Cerebellum (tissue), 4 donors: ENCODE measurements at places on chromosomes 12 and 14.
A peak's percentile ranks its signal among the peaks of the same experiment; 100 is the strongest.

GRCh38 chr14:99668307-99669295 lies 15.5 kb upstream of the CYP46A1 start:
- DNase-seq = no peak

DNA sequence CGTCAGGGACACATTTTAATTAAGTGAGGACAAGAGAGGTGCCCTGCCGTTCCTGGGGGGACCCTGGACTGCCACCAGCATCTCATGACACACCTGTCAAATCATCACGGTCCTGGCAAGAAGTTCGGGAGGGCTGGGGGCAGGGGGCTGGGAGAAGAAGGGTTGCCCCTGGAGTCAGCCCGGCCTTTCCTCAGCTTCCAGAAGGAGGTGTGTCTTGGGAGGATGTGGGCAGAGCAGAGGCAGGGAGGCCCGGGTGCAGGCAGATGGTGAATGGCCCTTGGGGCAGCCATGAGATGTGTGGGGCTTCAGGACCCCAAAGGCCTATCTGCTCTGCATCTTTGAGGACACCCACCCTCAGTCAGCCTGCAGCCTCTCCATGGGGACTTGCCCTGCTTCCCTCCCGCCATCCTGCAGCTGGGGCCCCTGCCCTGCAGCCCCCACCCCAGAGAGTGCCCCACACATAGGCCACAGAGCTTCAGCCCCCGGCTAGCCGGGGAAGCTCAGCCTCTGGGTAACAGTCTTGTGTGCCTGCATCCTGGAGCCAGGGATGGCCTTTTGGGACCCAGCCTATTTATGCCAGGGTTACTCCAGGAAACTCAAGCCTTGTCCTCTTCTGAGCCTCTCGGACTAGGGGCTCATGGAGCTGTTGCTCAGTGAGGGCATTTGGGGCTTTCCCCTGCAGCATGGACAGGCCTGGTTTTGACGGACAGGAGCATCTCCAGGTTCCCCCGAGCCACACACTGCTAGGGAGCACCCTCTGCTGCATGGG lies 178.5 kb downstream of the KIF26A start:
- DNase-seq = no peak

DNA sequence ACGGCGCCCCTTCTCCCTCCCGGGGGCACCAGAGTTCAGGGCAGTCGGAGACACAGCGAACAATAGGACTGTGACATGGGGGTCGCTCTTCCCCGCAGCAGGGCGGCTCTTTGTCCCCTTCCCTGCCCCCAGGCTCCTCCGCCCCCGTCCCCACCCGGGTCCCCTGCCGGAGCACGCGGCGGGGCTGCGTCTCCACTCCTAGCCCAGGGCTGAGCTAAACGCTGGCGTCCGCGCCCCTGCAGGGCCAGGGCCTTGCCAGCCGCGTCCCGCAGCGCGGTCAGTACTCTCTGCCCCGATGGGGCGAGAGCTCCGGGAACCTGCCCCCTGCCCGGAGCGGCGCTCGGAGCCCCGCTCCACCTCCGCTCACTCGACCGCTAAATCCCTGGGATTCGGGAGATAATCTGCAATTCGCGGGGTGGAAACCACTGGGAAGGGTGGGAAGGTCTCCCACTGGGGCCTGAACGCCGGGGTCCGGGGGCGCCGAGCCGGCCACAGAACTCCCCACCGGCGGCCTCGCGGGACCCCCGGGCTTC lies 825 bp upstream of the CCDC85C start:
- no peak for DNase-seq

GRCh38 chr14:99234961-99235571 lies 36.9 kb downstream of the BCL11B start:
- no peak for DNase-seq

GRCh38 chr12:40117818-40118217 lies 11.9 kb upstream of the SLC2A13 start:
- no peak for DNase-seq

GRCh38 chr14:61477712-61478462 lies 156.5 kb downstream of the PRKCH start:
- DNase-seq = peak; percentile 51

DNA sequence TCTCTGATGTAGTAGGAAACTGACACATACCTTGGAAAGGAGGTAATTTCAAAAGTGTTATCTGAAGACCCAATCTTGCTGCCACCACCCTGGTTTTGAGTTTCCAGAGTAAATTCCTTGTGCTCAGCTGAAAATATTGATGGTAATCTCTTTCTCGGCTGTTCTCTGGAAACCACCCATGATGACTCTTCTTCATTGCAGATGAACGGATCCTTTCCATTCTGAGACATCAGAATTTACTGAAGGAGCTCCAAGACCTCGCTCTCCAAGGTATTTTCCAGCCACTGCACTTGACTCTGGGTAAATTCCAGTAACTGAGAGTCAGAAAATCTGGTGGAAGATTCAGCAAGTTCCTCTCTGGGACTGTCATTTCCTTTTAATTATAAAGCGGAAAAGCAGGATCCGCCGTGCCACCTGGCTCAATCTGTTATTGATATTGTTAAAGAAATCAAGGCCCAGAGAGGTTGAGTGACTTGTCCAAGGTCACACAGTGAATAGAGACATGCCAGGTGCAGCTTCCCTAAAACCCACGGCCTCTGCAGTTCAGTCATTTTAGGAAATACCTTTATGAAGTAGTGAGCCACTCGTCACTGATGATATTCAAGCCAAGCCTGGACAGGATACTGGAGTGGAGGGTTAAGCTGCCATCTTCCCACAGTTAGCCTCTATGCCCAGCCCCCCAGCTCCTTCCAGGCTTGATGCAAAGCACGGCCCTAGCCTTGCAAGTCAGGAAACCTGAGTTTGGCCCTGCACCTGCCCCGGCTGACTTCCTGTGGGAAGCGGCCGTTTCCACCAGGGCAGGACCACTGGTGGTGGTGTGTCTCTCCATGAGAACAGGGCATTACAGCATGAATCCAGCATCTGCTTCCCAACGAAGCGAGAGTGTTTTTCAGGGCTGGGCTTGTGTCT lies 4.7 kb downstream of the CHGA start:
- no peak for DNase-seq

GRCh38 chr14:54172114-54172513 lies 215.5 kb upstream of the BMP4 start:
- no peak for DNase-seq

DNA sequence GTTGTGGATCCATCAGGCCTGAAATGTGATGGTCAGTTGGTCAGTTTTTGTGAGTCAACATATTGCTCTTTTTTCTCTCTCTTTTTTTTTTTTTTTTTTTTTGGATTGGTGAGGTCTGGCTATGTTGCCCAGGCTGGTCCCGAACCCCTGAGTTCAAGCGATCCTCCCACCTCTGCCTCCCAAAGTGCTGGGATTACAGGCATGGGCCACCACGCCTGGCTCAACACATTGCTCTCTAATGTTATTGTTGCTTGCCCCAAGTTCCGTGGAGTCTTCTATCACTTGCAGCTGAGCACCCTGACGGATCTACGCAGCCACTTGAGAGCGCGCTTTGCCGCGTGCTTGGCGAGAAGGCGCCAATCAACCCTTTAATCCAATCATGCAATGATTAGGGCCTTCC lies 69.5 kb upstream of the DIO3 start:
- no peak for DNase-seq

DNA sequence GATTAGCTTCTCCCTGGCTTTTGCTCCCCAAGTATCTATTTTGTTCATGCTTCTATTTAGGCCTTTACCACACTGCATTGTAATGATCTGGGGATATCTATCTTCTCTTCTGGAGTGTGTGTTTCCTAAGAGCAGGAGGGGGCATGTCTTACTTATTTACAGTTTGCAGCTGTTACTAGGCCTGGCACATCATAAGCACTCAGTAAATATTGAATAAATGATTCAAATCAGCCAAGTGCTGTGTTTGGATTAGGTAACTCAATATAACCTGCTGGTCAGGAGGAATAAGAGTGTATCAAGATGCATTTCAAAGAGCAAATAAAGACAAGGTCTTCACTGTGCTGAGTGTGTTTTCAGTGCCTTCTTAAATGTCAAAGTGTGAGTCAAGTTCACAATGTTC lies 186.1 kb downstream of the FOXG1 start:
- no peak for DNase-seq

DNA sequence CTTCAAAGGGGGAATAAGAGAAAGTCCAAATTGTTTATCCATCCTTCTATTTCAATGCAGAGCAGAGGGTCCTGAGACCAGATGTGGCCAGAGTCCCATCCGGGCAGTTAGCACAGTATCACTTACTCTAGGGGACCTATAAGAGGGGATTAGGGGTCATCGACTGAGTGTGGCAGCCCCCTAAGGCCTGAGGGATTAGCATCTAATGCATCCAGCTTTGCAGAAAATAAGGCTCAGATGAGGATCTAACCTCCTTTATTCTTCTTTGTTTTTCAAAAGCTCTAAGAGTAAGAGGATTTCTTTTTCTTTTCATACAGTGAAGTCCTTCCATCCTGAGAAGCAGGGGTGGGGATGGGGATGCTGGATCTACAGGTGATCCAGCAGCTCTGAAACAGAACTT lies 43.5 kb downstream of the NEUROD4 start:
- no peak for DNase-seq

- no peak for DNase-seq
Observed at GRCh38 chr14:98415766-98416165, 856.2 kb downstream of the BCL11B start.

DNA sequence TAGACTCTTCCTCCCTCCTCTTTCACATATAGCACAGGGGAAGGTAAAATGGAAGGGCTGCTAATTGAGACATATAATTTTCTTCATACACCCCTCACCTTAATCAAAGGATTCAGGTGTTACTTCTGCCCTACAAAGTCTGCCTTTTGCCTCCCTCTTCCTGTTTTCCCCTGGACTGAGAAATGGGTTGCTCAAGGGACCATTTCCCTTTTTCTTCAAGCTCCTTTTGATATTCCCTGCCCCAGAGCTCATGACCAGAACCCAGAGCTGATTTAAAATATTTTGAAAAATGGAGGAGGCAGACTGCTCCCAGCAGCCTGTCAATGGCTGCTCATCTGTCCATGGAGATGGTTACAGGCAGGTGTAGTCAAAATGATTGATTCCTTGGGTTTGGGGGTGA lies 6.3 kb upstream of the PIP4K2C start:
- DNase-seq = no peak

GRCh38 chr14:104138098-104138717 lies at the start of gene KIF26A:
Gene KIF26A, plus strand, starts transcription at chr14:104138587. Its CDS starts 136 bp downstream, at chr14:104138723.
- DNase-seq = no peak

DNA sequence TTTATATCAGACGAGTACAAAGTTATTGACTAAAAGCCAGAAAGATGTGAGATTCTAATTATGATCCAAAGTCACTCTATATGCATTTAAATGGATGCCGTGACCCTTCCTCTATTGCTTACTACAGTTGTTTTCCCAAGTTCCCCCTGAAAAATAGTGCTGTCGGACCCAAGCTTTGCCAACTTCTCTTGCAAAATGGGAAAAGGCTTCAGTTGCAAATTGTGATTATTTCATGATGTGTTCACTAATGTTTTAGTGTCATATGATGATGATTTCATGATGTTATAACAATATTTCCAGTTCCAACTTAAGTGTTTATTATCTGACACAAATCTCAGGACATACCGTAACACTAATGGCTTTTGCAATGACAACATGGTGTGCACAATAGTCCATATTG lies 534.6 kb upstream of the ATP2B1 start:
- DNase-seq = no peak

- no peak for DNase-seq
Observed at GRCh38 chr14:92649934-92650545, 98.4 kb downstream of the LGMN start.

GRCh38 chr12:76810671-76811419 lies 46.9 kb downstream of the ZDHHC17 start:
- no peak for DNase-seq

DNA sequence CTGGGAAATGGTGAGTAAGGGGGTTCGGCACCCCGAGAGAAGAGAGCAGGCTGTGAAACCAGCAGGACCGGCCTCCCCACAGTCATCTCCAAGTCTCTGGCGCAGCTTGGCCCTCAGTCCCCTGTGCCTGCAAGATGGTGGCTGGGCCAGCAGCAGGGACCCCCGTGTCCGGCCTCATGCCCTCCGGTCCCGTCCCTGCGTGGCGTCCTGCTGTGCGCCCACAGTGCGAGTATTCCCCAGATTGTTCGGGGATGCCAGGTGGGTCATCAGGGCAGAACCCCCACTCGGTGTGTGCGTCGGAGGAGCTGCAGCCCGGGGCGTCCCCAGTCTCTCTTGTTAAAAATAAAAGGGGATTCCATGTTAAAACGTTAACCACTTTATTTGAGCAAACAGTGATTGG lies 216.9 kb upstream of the ALG10B start:
- DNase-seq = no peak

DNA sequence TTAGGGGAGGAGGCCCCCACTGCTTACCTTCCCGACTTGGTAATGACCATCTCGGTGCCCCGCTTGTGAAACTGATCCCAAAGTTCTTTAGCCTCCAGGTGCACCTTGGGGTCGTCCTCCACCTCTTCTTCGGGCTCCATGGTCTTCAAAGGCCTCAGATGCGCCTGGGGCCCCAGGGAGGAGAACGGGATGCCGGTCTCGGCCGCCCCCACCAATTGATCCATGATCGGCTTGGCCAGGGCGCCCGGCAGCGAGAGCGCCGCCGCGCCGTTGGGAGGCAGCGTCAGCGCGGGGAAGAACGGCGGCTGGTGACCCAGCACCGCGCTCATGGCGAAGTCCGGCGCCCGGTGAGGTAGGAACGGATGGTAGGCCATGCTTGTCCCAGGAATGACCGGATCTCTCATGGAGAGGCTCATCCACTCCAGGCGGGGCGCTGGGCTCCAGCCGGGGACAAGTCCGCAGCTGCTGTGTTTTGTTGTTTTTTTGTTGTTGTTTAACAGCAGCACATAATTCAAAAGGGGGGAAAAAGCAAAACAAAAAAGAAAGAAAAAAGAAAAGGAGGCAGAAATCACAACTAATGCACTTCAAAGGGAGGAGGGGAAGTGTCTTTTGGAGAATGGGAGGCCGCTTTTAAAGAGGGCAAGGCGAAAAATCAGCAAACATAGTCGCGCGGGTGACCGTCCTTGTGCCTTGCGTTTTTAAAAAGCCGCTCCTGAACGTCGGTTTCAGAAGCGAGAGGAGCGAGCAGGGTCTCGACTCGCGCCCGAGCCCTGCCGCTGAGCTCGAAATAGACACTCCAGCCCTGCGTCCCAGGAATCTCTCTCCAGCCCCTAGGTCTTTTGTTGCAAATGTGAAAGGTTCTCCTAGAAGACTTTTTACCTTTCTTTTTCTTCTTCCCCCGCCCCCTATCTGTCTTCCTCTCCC lies 928 bp downstream of the TBX3 start:
- no peak for DNase-seq

DNA sequence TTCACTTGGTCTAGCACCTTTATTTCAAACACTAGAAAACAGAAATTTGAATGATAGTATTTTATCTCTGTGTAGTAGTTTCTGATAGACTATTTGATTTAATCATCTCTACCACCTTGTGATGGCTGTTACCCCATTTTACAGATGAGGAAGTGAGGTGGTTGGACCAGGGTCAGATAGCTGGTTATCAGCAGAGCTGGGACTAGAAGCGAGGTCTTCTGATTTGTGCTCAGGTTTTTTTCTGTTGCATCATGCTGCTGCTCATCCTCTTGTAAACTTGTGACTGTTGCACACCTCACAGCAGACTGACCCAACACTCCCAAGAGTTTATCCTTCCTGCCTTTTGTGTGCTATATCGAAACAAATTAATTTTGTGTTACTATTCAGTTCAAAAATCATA lies 10.1 kb upstream of the MANSC4 start:
- no peak for DNase-seq

GRCh38 chr12:59093073-59093772 lies 172.9 kb upstream of the LRIG3 start:
- no peak for DNase-seq

- no peak for DNase-seq
Observed at GRCh38 chr12:52806169-52806811, 7.6 kb downstream of the KRT4 start.

GRCh38 chr14:39592116-39592789 lies 160.0 kb upstream of the FBXO33 start:
- no peak for DNase-seq
